PC-3 (cell line): ENCODE measurements at places on chromosomes 6 and 20. TPM values are rescaled to one million over a fixed set of nuclear protein-coding genes. Genes with fewer than 3 reads are reported as not detected.

The OPRM1 gene
- not detected in 2 replicates for total RNA-seq

The UST gene
- 3.9 and 7.9 TPM in 2 replicates for total RNA-seq

The BMP7 gene
- not detected in 2 replicates for total RNA-seq

The SLC35F1 gene
- not detected in 2 replicates for total RNA-seq

The GLP1R gene
- total RNA-seq: not detected in 2 replicates

The ULBP3 gene
- total RNA-seq: 20.5 and 23.2 TPM in 2 replicates

The SCUBE3 gene
- 1.5 and 2.4 TPM in 2 replicates for total RNA-seq

DNA sequence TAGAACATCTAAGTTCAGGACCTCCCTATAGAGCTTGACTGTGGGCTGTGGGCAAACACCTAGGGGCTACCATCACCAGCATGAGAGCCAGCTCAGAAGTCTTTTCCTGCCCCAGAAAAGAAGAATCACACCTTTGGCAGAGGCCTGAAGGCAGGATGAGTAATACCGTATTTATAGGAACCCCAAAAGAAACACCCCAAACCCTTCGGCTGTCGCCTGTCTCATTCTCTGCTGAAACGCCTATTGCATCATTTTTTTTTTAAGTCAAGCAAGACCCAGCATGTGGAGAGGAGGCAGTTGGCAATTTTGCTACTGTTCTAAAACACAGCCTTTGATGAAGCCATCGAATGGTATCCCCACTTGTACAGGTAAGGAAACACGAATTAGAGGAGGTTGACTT, 436.4 kb downstream of the TFAP2A start:
- no peaks in the 10 kb centered on the region for H3K4me1 ChIP-seq
- no peak overlapping the region for H3K4me3 ChIP-seq
- peaks cover 48% of the 10 kb centered on the region for H3K27me3 ChIP-seq
- DNase-seq: no peak

DNA sequence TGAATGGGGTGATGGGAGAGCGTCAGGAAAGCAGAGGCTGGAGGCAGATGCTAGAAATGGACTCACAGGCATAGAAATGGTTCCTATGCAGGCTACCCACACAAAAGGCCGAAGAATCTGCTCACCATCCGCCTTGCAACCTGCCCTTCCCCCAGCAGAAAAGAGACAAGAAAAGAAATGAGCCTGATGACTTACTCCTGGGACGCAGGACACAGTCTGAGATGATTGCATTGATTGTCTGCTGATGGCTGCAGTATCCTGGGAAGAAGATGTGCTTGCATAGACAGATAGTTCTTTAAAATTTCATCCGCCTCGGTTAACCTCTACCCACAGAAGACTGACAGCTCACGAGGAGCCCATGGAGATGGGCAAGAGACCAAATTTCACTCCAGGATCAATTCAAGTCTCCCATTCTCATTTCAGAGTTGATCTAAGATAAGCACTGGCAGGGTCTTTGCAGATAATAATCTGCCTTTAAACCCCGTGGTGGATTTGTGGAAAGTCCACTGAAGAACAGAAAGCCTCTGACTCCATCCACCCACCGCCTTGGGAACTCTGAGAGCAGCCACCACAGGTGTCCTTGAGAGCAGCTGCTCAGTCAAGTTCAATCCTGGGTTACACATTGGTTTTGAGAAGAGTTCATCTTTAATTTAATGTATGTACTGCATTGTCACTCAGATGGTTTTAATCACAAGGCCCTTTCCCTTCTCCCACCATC, 7.2 kb downstream of the AGPAT4 start:
- no peaks in the 10 kb centered on the region for H3K27me3 ChIP-seq
- no peak overlapping the region for H3K4me3 ChIP-seq
- H3K4me1 ChIP-seq: peaks cover 8% of the 10 kb centered on the region
- no peak for DNase-seq
- no peak overlapping the region for H3K27ac ChIP-seq

- H3K27ac ChIP-seq: no peak overlapping the region
- peaks cover 11% of the 10 kb centered on the region for H3K4me1 ChIP-seq
- H3K4me3 ChIP-seq: no peak overlapping the region
Observed at GRCh38 chr6:138285800-138286199, 67.5 kb upstream of the PBOV1 start.

DNA sequence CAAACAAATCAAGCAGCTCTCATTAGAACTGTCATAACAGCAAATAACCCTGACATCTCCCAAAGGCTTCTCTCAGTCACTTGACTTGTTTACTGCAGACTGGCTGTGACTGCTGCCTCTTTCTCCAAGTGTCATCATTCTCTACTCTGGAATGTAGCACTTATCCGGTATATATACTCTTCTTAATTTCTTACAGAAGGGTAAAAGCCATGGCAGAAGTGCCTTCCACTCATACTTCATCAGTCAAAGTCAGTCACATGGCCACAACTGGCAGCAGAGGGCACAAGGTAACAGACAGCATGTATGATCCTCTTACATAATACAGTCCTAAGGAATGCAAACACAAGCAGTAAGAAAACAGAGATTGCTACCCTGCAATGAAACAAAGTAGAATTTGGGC, 9.3 kb downstream of the NAPB start:
- no peak for DNase-seq
- H3K4me3 ChIP-seq: no peak overlapping the region
- no peaks in the 10 kb centered on the region for H3K27me3 ChIP-seq
- H3K4me1 ChIP-seq: no peaks in the 10 kb centered on the region
- H3K27ac ChIP-seq: no peak overlapping the region

- no peak for DNase-seq
- H3K4me3 ChIP-seq: no peak overlapping the region
- H3K27me3 ChIP-seq: no peaks in the 10 kb centered on the region
- peaks cover 9% of the 10 kb centered on the region; the same call in 1 of the 2 replicates for H3K4me1 ChIP-seq
- no peak overlapping the region for H3K27ac ChIP-seq
Observed at GRCh38 chr6:137046871-137047412, 2.2 kb upstream of the IL20RA start.

GRCh38 chr6:136532030-136532429, 18.2 kb downstream of the MAP7 start:
- H3K27ac ChIP-seq: no peak overlapping the region
- no peak overlapping the region for H3K4me3 ChIP-seq
- peaks cover 15% of the 10 kb centered on the region; the same call in 1 of the 2 replicates for H3K4me1 ChIP-seq
- no peak for DNase-seq

GRCh38 chr20:24576447-24576846, 107.0 kb downstream of the SYNDIG1 start:
- H3K27ac ChIP-seq: no peak overlapping the region
- no peaks in the 10 kb centered on the region for H3K4me1 ChIP-seq
- no peaks in the 10 kb centered on the region for H3K36me3 ChIP-seq
- no peak overlapping the region for H3K4me3 ChIP-seq

- H3K27me3 ChIP-seq: no peaks in the 10 kb centered on the region
- no peak overlapping the region for H3K4me3 ChIP-seq
- no peaks in the 10 kb centered on the region; the same call in 1 of the 2 replicates for H3K36me3 ChIP-seq
- no peaks in the 10 kb centered on the region for H3K4me1 ChIP-seq
- H3K27ac ChIP-seq: no peak overlapping the region
Observed at GRCh38 chr6:143110996-143111395, 50.3 kb downstream of the AIG1 start.
